ENCODE measurements at places on chromosomes 3 and 15.

GRCh38 chr15:90560229-90560776, 30.6 kb downstream of the CRTC3 start:
- DNase-seq: no peak

- DNase-seq: no peak
These were observed 306.7 kb upstream of the ROBO2 start for GRCh38 chr3:76733073-76733759.

DNA sequence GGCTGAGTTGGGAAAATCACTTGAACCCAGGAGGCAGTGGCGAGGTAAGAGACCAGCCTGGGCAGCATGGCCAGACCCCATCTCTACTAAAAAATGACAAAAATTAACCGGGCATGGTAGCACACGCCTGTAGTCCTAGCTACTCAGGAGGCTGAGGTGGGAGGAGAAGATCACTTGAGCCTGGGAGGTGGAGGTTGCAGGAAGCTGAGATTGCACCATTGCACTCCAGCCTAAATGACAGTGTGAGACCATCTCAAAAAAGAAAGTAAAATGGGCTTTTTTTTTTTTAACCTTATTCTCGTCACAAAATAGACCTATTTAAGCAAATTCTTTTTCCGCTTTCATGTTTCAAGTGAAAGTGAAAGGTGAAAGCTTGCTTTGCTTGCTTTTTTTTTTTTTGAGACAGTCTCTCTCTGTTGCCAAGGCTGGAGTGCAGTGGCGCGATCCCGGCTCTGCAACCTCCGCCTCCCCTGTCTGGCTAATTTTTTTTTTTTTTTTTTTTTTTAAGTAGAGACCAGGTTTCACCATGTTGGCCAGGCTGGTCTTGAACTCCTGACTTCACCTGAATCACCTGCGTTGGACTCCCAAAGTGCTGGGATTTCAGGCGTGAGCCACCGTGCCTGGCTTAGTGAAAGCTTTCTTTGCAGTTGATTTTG, 3.6 kb downstream of the PDIA3 start:
- DNase-seq: no peak

GRCh38 chr3:165476399-165477060, 280.3 kb upstream of the SLITRK3 start:
- no peak for DNase-seq

- DNase-seq: no peak
These were observed 38.6 kb downstream of the PIK3R4 start for GRCh38 chr3:130707902-130708601.

GRCh38 chr3:116432795-116433194, 12.5 kb downstream of the LSAMP start:
- DNase-seq: no peak

DNA sequence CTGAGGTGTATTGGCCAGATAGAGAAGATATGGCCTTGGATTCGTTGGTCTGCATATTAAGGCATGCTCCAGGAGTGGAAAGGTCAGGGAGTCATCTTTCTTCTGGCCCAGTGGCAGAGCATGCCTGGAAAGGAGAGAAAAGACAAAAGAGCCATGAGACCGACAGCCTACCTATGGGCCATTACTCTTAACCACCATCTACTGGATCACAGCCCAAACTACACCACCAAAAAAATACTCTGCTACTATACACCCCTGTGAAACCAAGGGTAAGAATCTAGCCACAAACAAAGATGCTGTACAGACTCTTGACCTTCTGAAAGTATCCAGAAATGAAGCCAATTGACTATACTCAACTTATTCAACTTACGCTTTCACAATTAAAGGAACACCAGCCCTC, 96.1 kb upstream of the PLSCR5 start:
- no peak for DNase-seq

- no peak for DNase-seq
These were observed 44.8 kb downstream of the CEMIP start for GRCh38 chr15:80823995-80824394.

- DNase-seq: no peak
These were observed 1.9 kb downstream of the EHD4 start for GRCh38 chr15:41970456-41970855.

DNA sequence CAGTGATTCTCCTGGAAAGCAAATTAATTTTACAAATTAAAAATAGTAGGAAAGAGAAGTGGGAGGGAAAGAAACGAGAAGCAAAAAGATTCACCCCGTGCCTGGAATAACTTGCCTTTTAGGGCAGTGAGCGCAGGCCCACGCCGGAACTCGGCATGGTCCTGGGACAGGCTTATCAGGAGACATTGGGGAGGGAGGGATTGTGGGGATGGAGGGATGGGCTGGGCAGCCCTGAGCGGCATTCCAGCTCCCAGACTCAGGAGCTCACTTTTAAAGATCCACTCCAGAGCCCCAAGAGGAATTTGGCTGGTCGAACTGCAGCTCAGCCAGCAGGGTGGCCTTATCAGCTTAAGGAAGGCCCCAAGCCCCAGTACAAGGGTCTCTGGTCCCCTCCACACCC, 117.9 kb downstream of the ADCY5 start:
- DNase-seq: no peak

GRCh38 chr3:89402051-89402450, 294.6 kb downstream of the EPHA3 start:
- no peak for DNase-seq

Measured in HuH-7 (cell line).